Keratinocyte (primary cell): ENCODE measurements at places on chromosomes 1 and 21.

- no peak for DNase-seq
Observed at GRCh38 chr21:33078907-33079582, 9.1 kb downstream of the OLIG1 start.

DNA sequence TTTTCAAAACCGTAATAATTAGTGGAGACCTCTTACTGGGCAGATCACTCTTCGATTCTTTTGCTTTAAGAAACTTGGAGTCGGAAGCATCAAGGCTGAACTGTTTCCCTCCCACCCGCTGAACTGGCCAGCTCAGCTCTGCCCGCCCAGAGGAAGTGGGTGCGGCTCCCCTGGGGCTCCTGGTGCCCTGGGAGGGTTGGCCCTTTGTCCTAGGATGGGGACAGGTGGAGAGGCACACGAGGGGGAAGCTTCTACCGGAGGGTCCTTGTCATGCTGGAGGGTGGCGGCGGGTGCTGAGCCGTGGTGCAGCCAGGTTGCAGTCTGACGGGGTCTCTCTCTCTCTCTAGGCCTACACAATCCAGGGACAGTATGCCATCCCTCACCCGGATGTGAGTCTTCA, 64.3 kb upstream of the COL6A1 start:
- DNase-seq = no peak

GRCh38 chr21:41318218-41318617, 1.6 kb downstream of the FAM3B start:
- DNase-seq = no peak

DNA sequence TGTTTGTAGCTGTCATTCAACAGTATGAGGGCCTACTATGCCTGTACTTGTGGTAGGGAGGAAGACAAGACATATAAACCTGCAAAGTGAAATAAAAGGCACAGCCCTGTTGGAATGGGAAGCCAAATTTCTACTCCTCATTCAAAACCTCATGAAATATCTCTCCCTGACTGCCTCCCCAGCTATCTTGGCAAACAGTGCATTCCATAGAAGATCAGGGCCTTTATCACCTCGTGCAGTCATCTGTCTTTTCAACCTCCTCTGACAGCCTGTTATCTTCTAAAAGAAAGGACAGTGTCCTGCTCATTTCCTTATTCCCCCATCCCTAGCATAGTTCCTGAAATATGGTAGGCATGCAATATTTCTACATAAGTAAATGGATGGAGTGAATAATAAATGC, 71.0 kb downstream of the SH3GLB1 start:
- DNase-seq = no peak

- DNase-seq = no peak
Observed at GRCh38 chr1:24540051-24540905, 15.6 kb upstream of the NCMAP start.

DNA sequence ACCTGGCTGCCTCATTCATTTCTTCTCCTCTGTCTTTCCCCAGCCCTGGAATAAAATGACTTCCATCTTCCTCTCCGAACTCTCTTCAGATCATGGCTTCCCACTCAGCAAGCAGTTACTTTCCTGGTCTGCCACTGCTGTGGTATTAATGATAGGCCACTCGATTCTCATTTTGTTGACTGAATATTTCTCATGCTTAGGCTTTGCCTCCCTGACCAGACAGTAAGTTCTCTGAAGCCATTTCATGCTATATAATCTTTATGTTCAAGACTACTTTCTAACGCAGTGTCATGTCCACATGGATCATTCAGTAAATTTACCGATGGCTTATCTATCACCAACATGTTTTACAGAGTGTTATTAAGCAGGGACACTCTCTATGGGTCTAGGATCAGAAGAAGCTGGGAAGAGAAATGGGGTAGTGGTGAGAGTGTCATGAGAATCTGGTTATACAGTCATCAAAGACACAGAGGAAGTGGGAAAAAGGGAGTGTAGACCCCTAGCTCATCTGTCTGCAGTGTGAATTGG, 20.6 kb downstream of the RUNX1 start:
- no peak for DNase-seq

DNA sequence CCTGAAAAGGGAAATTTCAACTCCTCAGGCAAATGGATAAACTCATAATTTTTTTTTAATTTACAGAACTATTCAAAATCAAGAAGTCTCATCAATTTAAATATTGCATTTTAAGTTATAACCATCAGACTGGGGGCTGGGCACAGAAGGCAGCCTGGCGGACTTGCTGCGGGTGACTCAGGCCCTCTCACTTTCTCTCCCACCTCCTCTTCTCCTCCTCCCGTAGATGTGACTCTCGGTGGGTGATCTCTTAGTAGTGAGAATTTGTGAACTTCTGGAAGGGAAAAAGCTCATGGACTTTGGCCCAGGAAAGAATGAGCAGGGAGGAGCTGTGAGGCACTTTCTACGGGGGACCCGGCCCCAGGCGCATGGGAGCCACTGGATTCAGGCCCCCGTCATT, 32.9 kb downstream of the CLIC6 start:
- DNase-seq = no peak

DNA sequence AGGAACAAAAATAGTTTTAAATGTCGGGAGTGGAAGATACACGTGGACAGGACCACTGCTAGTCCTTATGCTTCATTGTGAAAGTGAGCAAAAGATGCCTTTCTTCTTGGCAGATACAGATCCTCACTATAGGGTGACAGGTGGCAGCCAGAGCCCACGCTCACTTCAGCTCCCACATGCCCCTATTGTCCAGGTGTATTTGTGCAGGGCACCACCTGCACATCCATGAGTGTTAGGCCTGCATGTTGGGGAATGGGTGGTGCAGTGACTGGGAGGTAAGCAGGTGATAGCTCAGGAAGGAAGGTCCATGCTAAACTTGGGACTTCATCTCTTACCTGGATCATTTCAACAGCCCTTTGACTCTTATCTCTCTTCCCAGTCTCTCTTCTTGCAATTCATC, 27.4 kb downstream of the SLC5A9 start:
- no peak for DNase-seq
